T-helper 9 cell (primary cell): ENCODE measurements at places on chromosomes 7 and 10.

GRCh38 chr7:18936265-18936664 lies 181.2 kb downstream of the TWIST1 start:
- DNase-seq, result no peak

GRCh38 chr10:413662-414071 lies 275.8 kb downstream of the DIP2C start:
- no peak for DNase-seq

DNA sequence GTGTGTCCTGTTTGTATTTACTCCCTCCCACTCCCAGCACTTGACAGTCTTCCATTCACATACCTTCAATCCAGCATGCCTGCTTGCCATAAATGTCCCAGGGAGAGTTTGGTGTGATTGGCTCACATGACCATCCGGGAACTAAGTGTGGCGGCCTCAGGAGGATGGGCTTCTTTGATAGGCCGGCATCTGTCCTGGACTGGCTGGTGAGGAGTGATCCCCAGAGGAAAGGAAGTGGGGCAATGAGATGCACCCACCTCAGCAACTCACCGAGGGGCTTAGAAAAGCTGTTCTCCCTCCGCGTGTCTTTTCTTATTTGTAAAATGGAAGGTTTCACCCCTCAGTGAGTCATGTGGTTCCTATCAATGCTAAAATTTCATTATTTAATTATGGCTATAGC lies 14.9 kb upstream of the EBF3 start:
- no peak for DNase-seq

DNA sequence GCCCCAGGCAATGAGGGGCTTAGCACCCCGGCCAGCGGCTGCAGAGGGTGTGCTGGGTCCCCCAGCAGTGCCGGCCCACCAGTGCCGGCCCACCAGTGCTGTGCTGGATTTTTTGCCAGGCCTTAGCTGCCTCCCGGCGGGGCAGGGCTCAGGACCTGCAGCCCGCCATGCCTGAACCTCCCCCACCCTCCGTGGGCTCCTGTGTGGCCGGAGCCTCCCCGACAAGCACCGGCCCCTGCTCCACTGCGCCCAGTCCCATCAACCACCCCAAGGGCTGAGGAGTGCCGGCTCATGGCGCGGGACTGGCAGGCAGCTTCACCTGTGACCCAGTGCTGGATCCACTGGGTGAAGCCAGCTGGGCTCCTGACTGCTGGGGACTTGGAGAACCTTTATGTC lies 3.5 kb upstream of the ACSL5 start:
- DNase-seq, result no peak

DNA sequence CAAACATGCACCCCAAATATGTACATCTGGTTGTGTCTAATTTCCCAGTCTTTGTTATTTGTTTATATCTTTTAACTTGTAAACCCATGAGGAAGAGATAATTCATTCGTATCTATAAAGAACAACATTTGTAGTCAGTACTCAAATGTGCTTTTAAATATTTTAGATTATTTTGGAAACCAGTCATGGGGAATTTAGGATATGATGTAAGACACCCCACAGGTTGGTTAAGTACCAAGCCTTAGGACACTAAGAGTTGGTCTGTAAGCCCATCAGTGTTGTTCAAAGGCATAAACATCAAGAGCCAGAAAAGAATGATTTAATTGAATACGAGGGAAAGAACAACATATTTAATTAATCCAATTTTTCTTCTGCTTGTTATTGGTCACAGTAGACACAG lies 421.1 kb upstream of the SEMA3C start:
- no peak for DNase-seq

DNA sequence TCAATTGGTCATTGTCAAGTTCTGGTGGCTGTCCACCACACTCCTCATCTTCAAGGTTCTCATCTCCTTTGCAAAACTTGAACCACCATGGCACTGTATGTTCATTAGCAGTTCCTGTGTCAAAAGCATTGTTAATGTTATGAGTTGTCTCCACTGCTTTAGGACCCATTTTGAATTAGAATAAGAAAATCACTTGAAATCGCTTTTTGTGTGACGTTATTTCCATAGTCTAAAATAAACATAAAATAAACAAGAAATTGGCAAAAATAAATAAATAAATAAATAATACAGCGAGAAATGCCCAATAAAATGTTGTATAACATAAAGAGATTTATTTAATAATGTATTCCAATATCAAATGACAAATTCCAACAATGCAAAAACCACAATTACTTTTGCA lies 195.5 kb upstream of the CDC14C start:
- no peak for DNase-seq

- DNase-seq, result no peak
Measured at GRCh38 chr7:107230334-107230733, 61.5 kb downstream of the HBP1 start.

GRCh38 chr7:121633186-121633585 lies 237.1 kb upstream of the FAM3C start:
- no peak for DNase-seq

DNA sequence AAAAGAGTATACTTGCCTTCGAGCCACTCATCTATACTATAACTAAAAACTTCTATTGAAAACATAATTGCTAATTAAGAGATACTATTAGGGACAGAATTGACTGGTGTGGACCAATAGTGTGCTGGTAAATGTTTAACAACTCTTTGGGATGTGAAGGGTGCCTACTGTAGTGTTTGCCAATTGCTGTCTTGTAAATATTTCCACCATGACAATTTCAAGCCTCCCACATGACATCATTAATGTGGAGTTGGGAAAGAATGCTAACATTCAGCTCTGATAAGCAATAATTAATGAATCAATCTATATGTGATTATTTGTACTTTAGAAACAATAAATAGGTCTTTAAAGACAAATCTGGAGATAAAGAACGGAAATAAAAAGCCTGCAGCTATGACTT lies 136.8 kb downstream of the DGKB start:
- DNase-seq, result no peak

- DNase-seq, result no peak
Measured at GRCh38 chr10:42650374-42650773, 12.0 kb upstream of the ZNF33B start.

GRCh38 chr10:4546500-4546899 lies 279.5 kb upstream of the AKR1E2 start:
- no peak for DNase-seq

DNA sequence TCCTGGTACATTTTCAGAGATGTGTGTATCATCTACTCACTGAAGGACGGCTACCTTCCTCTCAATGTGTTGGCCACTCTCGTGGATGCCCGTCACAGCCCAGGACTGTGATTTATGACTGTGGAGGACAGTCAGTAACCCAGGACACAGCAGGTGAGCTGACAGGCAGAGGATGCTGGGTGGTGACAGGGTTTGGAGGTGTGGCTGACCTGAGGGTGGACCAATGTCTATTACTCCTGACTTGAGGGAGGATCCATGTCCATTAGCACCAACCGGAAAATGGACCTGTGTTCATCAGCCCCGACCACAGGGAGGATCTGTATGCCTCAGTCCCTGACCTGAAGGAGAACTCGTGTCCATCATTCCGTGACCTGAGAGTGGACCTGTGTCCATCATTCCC lies 96.1 kb downstream of the ADCY1 start:
- no peak for DNase-seq

DNA sequence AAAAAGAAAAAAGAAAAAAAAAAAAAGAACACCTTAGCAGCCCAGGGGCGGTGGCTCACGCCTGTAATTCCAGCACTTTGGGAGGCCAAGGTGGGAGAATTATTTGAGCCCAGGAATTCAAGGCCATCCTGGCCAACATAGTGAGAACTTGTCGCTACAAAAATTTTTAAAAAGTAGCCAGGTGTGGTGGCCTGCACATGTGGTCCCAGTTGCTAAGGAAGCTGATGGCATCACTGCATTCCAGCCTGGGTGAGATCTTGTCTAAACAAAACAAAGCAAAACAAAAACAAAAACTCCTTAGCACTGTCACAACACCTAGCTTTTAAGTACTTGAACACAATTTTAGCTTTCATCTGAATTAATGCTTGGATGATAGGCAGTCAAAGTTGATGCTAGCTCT lies 86.3 kb upstream of the MKLN1 start:
- no peak for DNase-seq
